ENCODE measurements at places on chromosomes 16 and 17.

GRCh38 chr17:62807812-62808575, at the start of gene MARCHF10:
TSS of gene MARCHF10 (minus strand) at chr17:62808314. CDS start at chr17:62801735, 6,579 bp downstream.
- peak; percentile 72 for DNase-seq

DNA sequence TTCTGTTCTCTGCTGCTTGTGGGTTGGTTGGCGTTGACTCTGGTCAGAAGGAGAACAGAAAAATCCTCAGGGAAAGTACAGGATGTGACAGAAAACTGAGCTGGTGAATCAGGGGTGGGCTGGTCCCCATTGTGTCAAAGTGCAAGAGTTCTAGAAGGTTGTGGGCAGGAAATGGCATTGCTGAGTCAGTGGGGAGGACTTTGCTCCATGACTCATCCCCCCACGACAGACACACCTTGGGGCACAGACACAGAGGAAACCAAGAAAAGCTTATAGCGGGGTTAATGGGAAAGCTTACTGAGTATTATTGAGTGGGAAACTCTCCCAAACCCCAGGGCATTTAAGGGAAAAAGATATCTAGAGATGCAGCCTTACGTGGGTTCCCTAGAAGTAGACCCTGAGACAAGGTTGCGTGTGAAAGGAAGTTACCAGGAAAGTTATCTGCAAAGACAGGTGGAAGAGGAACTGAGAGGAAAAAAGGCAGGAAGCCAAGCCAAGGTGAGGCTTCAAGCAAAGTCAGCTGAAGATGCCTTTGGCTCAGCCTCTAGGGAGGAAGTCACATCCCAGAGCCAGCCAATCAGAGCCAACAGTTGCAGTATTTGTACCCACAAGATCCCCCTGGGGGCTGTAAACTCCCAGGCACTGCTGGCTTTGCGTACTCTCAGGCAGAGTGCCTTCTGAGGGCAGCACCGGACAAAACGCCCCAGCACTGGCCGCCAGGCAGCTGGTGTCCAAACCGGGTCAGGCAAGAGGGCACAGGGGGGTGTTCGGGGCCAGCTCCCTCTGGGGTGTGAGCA, 86.4 kb downstream of the FOXL1 start:
- no peak for DNase-seq

DNA sequence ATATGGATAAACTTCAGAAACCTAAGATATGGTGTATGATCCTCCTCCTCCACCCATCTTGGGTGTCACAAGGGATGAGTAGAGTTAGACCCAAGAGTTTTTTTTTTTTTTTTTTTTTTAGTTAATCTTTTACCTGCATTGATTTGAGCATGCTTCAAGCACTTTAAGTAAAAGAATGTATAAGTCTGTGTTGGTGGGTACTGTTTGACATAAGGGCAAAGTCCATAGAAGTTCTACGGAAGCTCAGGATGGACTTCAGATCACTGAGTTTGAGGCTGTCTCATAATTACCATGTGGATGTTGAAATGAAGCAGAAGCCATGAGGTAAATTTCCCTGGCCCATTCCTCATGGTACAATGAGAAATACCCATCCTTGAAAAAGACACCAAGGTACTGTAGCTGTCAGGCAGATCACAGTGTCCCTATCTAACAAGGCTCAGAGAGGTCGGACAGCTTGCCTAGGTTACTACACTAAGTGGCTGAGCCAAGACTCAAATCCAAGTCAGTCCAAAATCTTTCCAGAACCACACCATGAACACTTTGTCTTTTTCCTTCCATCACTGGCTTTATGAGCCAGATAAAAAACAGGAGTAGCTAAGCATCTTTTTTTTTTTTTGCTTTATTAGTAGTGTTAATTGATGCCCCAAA, 962.8 kb downstream of the CDH11 start:
- no peak for DNase-seq

DNA sequence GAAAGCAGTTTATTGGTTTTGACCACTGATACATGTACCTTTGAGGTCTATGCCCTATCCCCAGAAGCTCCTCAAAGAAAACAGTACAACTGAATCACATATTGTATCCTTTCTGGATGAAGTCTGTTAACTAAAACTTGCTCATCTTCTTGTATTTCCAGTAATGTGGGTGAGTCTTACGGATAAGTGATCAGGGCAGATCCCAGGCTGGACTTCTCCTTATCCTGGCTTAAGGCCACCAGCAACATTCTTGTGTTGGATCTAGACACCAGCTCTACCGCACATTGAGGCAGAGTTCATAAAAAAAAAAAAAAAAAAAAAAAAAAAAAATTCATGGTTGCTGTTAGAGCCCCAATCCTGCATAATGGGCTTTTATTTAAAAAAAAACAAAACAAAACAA, 536.7 kb upstream of the HSBP1 start:
- no peak for DNase-seq

DNA sequence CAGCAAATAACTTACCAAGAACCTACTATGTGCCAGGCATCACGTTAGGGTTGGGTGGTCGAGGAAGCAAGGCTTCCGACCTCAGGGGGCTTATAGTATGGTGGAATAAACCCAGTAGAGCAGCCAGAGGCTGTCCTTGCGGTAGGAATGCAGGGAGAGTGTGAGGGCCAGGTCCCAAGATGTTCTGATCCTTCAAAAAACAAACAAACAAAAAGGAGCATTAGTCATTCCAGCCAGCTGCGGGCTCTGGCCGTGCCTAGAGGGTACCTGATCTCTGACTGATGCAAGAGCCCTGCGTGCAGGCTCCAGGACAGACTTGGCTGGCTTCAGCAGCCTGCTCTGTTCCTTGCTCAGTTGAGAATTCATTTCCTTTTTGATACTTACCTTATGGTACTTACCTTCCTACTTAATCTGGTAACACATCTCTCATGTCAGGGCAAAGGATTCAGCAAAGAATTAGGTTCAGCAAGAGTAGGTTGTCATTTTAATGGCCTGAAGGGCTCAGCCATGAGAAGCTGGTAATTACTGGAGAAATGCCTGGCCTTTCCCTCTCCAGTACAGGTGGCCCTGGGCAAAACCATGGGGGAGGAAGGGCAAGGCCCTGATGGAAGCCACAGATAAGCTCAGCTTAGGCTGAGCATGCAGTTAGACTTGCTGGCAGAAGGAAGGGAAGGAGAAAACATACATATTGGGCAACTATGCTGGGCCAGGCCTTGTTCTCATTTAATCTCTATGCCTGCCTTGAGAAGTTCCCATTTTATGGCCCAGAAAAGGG, 18.4 kb downstream of the CYB5D2 start:
- DNase-seq, result peak; percentile 98

GRCh38 chr17:67289181-67289876, 44.3 kb upstream of the HELZ start:
- DNase-seq, result no peak

- DNase-seq, result peak; percentile 52
Measured at GRCh38 chr16:1150511-1150982, 2.4 kb upstream of the CACNA1H start.

- DNase-seq, result no peak
Measured at GRCh38 chr17:2814481-2815341, 18.5 kb downstream of the RAP1GAP2 start.

DNA sequence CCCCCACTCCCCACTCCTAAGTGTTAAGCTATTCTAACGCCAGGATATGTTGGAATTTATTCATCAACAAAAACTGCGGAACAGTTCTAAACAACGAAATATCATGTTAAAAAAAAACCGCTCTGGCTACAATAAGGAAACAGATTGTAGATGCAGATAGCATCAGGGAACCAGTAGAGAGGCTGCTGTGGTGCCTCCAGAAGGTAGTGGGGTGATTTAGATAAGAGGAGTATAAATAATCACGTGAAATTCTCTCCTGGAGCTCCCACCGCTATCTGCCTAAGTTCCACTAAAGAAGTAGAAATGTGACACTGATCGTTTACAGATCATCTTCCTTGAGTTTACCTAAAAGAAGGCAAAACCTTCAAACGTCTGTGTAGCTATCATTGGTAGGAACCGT, 8.0 kb downstream of the AHSP start:
- DNase-seq, result no peak

DNA sequence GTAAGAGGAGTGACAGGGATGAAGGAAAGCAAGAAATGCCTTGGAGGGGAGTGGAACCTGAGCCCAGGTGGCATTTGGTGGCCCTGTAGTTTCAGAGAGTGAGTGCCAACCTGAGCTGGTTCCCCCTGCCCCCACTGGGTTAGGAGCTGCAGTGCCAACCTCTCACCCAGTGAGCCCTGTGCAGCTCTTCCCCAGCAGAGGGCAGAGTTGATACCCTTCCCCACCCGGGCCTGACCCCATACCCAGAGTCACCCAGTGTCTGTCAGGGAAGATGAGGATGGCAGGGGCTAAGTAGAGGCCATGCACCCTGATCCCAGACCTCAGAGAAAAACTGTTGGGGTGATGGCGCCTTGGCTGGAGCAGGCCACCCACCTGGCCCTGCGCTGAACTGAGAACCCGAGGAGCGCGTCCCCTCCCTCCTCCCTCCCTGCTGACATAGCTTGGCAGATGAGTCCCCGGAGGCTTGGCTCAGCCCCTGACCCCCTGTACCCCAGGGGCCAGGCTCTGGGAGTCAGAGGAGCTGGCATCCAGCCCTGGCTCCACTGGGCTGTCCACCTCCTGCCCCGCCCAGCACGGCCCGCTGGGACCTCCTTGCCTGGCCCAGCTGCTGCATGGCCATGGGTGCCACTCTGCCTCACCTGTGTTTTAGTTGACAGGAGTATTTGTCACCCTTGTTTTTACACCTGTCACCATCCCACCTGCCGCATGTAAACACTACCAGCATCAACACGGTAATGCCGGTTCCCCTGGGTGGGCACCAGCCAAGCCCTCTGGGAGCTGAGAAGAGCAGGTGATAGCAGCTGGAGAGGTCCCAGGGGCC, 113.9 kb downstream of the AMFR start:
- DNase-seq, result no peak

DNA sequence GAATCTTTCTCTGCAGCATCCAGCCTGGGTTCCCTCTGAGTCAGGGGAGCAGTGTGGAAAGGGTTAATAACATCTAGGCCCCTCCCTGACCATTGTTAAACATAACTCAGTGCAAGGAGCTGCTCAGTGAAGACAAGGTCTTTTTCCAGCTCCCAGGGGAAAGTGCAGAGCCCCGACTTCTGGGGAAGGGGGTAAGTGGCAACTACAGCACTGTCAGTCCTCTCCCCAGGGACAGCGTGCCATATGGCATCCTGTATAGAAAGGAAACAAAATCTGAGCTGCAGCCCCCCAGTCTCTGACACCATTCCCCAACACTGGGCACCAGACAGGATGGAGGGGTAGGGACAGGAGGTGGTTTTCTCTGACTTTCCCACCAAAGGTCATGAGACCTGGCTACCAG, 7.8 kb downstream of the MRPL27 start:
- DNase-seq, result no peak

- no peak for DNase-seq
Measured at GRCh38 chr17:39082482-39082881, 69.0 kb downstream of the PLXDC1 start.

GRCh38 chr17:81870131-81870980, 781 bp downstream of the ARHGDIA start:
- no peak for DNase-seq

- DNase-seq, result peak; percentile 58
Measured at GRCh38 chr16:67942200-67942509, 1.8 kb downstream of the LCAT start.

- DNase-seq, result no peak
Measured at GRCh38 chr17:79446399-79447009, 164.3 kb downstream of the RBFOX3 start.

DNA sequence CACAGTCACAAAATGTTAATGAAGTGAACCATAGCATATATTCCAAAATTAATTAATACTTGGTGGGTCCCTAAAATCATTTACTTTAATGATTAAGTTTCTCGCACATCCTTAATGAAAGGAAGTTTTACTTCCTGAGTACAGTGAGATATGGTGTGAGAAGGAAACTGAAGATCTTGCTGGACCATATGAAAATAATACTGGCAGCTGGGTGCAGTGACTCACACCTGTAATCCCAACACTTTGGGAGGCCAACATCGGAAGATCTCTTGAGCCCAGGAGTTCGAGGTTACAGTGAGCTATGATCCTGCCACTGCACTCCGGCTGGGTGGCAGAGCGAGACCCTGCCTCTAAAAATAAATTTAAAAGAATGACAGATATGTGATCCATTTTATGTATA, 62.5 kb downstream of the ABCA8 start:
- DNase-seq, result no peak

DNA sequence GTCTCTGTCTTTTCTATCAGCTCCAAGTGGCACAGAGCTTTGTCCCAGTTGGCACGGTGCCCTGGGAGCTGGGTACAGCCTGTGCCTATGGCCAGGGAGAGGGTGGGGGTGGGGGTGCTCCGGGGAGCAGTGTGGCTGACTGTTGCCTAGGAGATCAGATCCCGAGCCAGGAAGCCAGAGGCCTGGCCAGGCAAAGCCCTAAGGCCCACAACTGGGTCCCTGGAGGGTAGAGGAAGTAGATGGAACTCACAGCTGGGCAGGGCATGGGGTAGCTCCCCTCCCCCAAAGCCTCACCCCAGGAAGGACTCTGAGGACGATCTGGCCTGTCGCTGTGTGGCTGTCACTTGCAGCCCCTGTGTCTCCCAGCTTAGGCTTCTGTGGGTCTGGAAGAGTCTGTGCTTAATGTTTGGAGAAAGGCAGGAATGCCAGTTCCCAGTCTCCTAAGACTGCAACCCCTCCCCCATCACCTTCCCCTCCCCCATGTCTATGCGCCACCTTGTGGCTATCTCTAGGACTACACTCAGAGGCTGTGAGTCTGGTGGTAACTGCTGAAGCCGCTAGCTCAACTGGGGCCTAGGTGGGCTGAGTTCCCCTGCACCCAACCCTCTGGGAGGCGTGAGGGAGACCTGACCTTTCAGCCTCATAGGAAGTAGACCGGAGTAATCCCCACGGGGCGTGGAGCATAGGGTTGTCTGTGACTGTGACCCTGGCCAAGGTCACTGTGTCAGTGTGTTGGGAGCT, 12.6 kb downstream of the THRA start:
- peak; percentile 90 for DNase-seq

- DNase-seq, result no peak
Measured at GRCh38 chr17:36856903-36857381, 80.3 kb upstream of the LHX1 start.

GRCh38 chr17:67613961-67614360, 103.8 kb upstream of the NOL11 start:
- no peak for DNase-seq

- DNase-seq, result no peak
Measured at GRCh38 chr17:66437476-66438026, 135.1 kb downstream of the PRKCA start.

DNA sequence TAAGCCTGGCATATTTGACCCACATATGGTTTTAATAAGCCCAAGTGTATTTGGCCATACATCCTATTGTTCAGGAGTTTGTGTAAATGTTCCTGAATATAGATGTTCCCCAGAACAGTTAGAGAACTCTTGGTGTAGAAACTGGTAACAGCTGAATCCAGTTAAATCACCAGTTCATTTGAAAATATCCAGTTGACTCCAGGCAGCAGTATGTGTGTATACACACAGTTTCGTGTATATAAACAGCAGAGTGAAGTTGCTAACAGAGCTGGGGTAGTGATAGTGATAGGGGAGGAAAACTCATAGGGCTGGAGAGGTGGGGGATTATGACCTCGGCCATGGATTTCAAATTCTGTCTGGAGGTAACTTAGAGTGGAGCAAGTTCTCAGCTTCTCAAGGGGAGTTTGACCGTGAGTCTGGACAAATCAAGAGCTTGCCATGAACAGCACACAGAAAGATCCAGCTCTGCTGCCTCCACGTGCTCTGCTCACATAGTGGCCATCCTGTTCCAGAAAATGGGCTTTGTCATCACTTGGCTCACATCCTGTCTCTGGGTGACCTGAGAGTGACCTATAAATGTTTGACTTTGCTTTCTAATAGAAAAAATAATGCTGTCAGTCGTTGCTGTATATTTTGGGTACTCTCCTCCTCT, 30.6 kb upstream of the MMD start:
- no peak for DNase-seq
